ENCODE measurements at places on chromosomes 3 and 15. TPM values are rescaled to one million over a fixed set of nuclear protein-coding genes. Genes with fewer than 3 reads are reported as not detected.
A peak's percentile ranks its signal among the peaks of the same experiment; 100 is the strongest.

- H3K4me1 ChIP-seq: no peaks in the 10 kb centered on the region
- peak overlapping the region; percentile 99 for H3K27ac ChIP-seq
- no peak for DNase-seq
Observed at GRCh38 chr3:157100608-157101396, 59.1 kb downstream of the CCNL1 start.

GRCh38 chr15:60541481-60542299 lies 62.7 kb upstream of the ICE2 start:
- no peak overlapping the region for H3K4me3 ChIP-seq
- H3K4me1 ChIP-seq: peaks cover 28% of the 10 kb centered on the region
- H3K27me3 ChIP-seq: no peaks in the 10 kb centered on the region
- H3K27ac ChIP-seq: no peak overlapping the region

DNA sequence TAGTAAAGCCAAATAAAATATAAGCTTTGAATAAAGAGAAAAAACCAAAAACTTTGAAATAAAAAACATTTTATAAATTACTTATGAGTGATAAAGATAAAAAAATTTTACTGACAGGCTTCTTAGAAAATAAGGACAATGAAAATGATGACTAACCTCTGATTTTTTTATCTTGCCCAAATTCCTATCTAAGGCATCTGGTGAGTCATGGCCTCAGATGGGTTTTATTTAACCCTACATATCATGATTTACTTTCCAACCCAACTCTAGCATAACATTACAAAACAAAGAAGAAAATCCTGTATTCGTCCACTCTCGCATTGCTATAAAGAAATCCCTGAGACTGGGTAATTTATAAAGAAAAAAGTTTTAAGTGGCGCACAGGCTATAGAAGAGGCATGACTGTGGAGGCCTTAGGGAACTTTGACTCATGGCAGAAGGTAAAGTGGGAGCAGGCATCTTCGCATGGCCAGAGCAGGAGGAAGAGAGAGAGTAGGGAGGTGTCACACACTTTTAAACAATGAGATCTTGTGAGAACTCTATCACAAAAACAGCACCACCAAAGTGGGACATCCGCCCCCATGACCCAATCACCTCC lies 152.1 kb downstream of the NEK10 start:
- no peak overlapping the region for H3K4me3 ChIP-seq
- no peaks in the 10 kb centered on the region for H3K36me3 ChIP-seq
- H3K4me1 ChIP-seq: no peaks in the 10 kb centered on the region

The POLQ gene
- total RNA-seq: 0.28 TPM

DNA sequence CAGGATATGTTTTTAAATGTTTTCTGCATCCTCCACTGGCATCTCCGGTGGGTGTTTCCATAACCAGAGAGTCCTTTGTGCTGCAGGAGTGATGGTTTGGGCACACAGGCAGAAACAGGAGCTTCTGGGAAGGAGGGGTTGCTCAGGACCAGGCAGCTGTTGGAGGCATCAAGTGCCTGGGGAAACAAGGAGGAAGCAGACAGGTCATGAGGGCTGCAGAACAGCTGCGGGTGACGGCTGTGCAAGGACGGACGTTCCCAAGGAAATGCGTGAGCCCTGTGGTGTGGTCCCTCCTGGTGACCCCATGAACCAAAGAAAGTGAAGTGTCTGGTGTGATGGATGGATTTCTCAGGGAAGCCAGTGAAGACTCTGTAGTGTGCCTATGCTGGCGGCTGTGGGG lies 61.2 kb upstream of the TNFAIP8L3 start:
- H3K36me3 ChIP-seq: no peaks in the 10 kb centered on the region
- no peaks in the 10 kb centered on the region for H3K4me1 ChIP-seq
- no peaks in the 10 kb centered on the region for H3K27me3 ChIP-seq
- DNase-seq: no peak

DNA sequence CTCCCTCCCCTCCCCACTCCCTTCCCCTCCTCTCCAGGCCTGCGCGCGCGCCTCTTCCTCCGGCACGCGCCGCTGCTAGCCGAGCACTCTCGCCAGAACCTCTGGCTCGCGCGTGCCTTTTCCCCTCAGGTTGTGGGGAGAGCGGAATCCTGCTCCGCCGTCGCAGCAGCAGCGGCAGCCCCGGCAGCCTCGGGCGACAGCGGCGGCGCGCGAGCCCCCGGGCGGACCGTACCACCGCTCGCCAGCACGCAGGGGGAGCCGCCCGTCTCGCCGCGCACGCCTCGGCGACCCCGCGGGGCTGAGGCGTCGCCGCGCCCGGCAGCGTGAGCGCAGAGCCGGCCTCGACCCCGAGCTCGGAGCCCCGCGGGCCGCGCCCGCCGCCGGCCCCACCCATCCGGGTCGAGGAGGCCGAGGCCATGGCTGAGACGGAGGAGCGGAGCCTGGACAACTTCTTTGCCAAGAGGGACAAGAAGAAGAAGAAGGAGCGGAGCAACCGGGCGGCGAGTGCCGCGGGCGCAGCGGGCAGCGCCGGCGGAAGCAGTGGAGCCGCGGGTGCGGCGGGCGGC lies at the start of gene CDV3:
TSS of gene CDV3 (plus strand) at position 58 of the 566 bp plus-strand sequence. CDS start at position 417, 359 bp downstream.
- peak within 1 kb of the TSS; percentile 92 for H3K27ac ChIP-seq
- H3K36me3 ChIP-seq: peaks cover 35% of the 10 kb centered on the region
- H3K4me3 ChIP-seq: peak within 1 kb of the TSS; percentile 51
- DNase-seq: peak; percentile 57
- no peaks in the 10 kb centered on the region for H3K27me3 ChIP-seq
- no peaks in the 10 kb centered on the region for H3K4me1 ChIP-seq

The HYKK gene
- total RNA-seq: 6.1 TPM

DNA sequence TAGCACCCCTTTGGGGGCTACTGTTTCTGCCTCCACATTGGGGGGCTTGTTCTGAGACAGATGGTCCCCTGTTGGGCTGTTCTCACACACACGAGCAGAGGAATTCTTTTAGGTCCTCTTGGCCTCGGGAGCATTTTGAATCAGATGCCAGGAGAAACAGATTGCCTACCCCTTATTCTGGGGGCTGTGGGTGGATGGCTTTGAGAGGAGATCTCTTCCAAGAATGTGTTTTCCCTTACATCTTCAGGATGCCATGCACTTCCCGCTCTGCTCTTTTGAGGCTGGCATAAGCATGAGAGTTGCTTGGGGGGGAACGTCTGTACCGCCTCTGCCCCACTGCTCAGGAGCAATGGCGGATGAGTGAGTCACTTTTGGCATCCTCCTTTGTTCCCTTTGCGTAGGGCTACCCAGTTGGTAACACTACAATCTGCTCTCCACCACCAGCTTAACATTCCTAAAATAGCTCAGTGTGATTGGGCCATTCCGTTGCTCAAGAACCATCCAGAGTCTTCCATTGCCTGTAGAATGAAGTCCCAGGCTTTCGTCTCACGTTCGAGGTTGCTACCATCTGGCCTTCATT lies 154.4 kb downstream of the RPLP1 start:
- H3K36me3 ChIP-seq: no peaks in the 10 kb centered on the region
- no peak overlapping the region for H3K27ac ChIP-seq
- no peak overlapping the region for H3K4me3 ChIP-seq
- H3K4me1 ChIP-seq: no peaks in the 10 kb centered on the region
- peak; percentile 36 for DNase-seq
- no peaks in the 10 kb centered on the region for H3K27me3 ChIP-seq

DNA sequence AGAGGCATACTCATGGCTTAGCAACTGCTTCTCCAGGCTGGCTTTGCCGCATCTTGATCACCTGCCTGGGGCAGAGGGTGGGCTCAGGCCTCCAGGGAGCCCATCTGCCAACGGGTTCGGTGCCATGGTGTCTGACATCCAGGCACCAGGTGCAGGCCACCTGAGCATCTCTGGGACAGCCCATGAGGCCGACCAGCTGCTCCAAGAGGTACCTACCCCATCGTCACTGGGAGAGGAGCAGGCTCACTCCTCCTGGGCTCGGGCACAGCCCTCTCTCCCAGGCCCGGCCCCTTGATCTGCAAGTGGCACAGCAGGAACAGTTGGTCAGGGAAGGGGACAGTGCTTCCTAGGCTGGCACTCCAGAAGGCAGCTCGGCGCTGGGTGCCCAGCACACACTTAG lies 21.9 kb downstream of the TPRA1 start:
- H3K4me3 ChIP-seq: no peak overlapping the region
- H3K36me3 ChIP-seq: peaks cover 28% of the 10 kb centered on the region
- no peak overlapping the region for H3K27ac ChIP-seq
- no peaks in the 10 kb centered on the region for H3K27me3 ChIP-seq
- no peak for DNase-seq
- H3K4me1 ChIP-seq: no peaks in the 10 kb centered on the region

- DNase-seq: peak; percentile 40
- no peak overlapping the region for H3K4me3 ChIP-seq
- no peak overlapping the region for H3K27ac ChIP-seq
Observed at GRCh38 chr15:70345251-70346019, 247.7 kb upstream of the TLE3 start.

GRCh38 chr3:61029194-61029593 lies 222.1 kb downstream of the FHIT start:
- H3K27me3 ChIP-seq: no peaks in the 10 kb centered on the region
- no peak for DNase-seq
- no peak overlapping the region for H3K27ac ChIP-seq
- H3K36me3 ChIP-seq: no peaks in the 10 kb centered on the region
- H3K4me1 ChIP-seq: no peaks in the 10 kb centered on the region

DNA sequence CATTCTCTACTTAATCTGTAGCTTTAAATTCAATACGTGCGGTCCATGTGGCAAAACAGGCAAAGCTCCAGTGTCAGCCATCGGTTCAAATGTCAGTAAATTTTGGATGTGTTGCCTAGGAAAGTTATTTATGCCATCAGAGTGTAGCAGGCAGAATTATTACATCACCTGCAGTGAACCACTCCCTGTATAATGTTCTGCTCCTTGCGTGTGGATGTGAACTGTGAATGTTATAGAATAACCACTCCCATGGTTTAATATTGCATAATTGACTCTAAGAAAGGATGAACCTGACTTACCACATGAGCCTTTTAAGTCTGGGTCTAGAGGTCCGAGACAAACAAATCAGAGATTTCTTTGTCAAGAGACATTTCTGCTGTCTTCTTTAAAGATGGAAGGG lies 145.5 kb downstream of the GOLIM4 start:
- DNase-seq: no peak
- H3K4me1 ChIP-seq: no peaks in the 10 kb centered on the region
- H3K27ac ChIP-seq: no peak overlapping the region
- H3K27me3 ChIP-seq: no peaks in the 10 kb centered on the region
- no peaks in the 10 kb centered on the region for H3K36me3 ChIP-seq
- no peak overlapping the region for H3K4me3 ChIP-seq

The TMOD3 gene
- 18.7 TPM for total RNA-seq

DNA sequence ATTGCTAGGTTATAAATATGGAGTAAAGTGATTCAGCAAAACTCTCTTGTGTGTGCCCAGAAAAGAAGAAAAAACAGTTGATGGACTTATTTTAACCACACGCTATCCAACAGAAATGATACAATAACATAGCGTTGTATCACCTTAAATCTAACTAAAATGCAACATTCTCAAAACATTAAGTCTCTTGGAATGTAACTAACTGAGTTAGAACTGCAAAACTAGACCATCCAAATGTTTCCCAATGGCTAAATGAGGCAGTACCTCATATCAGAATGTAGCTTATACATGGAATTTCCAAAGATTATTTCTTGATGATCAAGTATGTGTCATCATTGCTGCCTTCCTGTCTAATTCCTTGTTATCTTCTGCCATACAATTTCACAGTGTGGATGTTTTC lies 187.9 kb downstream of the CNTN3 start:
- H3K27me3 ChIP-seq: no peaks in the 10 kb centered on the region
- H3K27ac ChIP-seq: no peak overlapping the region
- H3K36me3 ChIP-seq: no peaks in the 10 kb centered on the region
- DNase-seq: no peak
- no peaks in the 10 kb centered on the region for H3K4me1 ChIP-seq

The RLBP1 gene
- total RNA-seq: not detected

DNA sequence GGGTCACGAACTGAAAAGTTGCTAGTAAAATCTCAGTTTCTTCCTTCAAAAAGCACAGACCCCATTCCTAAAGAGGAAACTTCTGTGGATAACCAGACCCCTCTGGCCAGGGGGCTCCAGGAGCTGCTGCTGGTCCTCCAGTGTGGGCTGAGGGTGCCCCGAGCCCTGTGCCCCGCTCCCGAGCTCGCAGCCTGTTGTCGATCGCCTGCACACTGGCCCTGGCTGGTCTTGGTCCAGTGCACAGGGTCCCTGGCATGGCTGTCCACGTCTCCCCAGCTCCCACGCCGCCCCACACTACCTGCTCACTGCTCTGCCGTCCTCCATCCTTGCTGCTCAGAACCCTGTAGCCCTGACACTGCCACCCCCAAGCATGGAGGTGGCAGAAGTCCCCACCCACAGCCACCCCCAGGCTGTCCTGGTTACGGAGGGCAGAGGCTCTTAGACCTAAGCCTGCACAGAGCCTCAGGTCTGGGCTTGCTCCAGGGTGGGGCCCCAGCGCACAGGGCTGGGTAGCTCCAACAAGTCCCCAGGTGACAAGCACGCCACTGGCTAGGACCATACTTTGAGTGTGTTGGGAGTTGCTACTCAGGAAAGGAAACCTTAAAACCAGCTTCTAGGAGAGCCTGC lies 87.0 kb downstream of the PLXNA1 start:
- H3K36me3 ChIP-seq: no peaks in the 10 kb centered on the region
- no peak for DNase-seq
- H3K27me3 ChIP-seq: no peaks in the 10 kb centered on the region
- H3K4me1 ChIP-seq: no peaks in the 10 kb centered on the region
- H3K4me3 ChIP-seq: no peak overlapping the region

- H3K36me3 ChIP-seq: no peaks in the 10 kb centered on the region
- peak; percentile 46 for DNase-seq
- no peaks in the 10 kb centered on the region for H3K4me1 ChIP-seq
- H3K4me3 ChIP-seq: no peak overlapping the region
Observed at GRCh38 chr15:66558271-66558670, 7.5 kb downstream of the LCTL start.

DNA sequence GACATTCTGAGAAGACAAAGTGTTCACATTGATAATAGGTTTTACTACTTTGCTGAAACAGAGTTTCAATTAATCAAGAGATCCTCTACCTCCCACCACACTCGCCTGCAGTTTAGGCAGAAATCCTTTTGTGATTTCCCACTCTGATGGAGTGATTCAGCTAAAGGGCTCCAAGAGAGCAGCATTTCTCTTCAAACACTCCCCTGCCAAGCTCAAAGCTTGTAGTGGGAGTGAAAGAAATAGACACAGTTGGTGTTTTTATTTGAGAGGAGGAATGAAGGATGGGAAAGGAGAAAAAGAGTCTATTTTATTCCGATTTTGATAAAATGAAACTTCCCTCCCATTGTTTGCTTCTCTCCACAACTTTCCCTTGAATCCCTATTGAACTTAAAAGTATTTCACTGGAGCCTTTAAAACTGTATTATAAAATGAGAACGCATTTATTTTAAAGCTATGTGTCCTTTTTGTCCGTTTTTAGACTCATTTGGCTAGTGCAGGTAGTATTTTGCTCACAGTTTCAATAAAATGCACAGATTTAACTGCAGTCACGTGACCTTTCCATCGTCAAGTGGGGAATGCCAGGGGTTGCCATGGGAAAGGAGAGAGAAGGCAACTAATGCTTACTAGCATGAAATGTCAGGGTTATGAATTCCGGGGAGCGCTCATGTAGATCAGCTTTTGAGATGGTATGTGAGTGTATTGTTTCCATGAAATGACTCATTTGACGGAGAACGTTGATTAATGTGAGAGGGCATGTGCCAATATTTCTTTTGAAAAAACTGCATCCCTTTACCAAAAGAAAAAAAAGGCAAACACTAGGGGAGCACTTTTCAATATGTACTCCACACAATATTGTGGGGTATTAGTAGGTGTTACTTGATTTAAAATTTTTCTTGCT lies 7.7 kb upstream of the OSBPL11 start:
- H3K4me3 ChIP-seq: peak overlapping the region; percentile 16
- H3K27ac ChIP-seq: no peak overlapping the region
- H3K36me3 ChIP-seq: no peaks in the 10 kb centered on the region

All from right atrium auricular region (tissue), 2 donors.